Activated CD4-positive, alpha-beta T cell treated with anti-CD3 and anti-CD28 coated beads, Interleukin-2, amount 10 ng/mL, durations not matched to agents 24 days and 14 days (primary cell): ENCODE measurements at places on chromosomes 11 and 22. TPM values are rescaled to one million over a fixed set of nuclear protein-coding genes. Genes with fewer than 3 reads are reported as not detected.
A peak's percentile ranks its signal among the peaks of the same experiment; 100 is the strongest.

DNA sequence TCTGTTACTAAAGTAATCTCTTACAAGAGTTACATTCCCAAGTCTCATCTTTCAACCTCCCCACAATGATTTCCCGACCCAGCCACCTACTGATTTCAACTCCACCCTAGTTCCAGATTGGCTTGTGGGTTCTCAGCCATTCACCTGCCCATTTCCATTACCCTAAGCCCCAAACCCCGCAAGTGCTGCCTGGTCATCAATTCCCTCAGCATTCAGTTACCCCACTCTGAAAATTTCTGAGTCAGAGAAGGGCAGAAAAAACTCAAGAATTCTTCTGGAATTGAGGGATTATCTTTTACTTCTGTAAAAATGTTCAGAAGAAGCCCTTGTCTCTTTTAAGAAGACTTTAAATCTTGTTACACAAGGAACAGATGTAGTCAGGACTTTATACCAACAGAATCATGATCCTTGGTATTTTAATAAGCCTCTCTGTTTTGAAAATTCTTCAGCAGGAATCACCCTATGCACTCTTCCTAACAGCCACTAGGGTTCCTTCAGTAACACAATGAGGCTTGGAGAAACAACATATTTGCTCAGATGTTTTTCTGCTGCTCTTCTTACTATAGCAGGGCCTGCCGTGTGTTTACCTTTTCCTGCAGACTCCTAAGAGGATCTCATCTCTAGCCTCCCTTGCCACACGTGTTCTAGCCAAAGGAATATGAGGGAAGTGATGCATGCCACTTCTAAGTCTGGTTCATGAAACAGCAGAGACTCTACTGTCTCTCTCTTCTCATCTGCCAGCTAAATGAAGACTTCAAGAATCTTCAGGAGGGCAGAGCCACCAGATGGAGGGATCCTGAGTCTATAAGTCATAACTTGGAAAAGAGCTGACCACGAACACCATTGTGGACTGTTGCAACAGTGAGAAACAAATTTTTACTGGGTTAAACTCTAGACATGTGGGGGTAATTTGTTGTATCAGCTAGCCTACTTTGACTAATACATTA, 29.3 kb upstream of the PAMR1 start:
- no peak overlapping the region for H3K27ac ChIP-seq
- no peak for DNase-seq
- no peaks in the 10 kb centered on the region for H3K4me1 ChIP-seq
- peaks cover 11% of the 10 kb centered on the region for H3K27me3 ChIP-seq
- H3K4me3 ChIP-seq: no peak overlapping the region

DNA sequence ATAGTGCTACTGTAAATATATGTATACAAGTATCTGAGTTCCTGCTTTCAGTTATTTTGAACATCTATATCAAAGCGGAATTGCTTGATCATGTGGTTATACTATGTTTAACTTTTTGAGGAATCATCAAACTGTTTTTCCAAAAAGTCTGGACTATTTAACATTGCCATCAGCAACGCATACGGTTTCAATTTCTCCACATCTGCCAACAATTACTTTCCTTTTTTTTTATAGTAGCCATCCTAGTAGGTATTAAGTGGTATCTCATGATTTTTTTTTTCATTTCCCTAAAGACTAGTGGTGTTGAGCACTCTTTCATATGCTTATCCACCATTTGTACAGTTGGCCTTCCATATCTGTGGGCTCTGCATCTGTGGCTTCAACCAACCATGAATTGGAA, 1.3 kb upstream of the UBE4A start:
- H3K4me3 ChIP-seq: no peak overlapping the region
- no peak overlapping the region for H3K27ac ChIP-seq
- H3K36me3 ChIP-seq: peaks cover 20% of the 10 kb centered on the region
- peaks cover 33% of the 10 kb centered on the region for H3K4me1 ChIP-seq

DNA sequence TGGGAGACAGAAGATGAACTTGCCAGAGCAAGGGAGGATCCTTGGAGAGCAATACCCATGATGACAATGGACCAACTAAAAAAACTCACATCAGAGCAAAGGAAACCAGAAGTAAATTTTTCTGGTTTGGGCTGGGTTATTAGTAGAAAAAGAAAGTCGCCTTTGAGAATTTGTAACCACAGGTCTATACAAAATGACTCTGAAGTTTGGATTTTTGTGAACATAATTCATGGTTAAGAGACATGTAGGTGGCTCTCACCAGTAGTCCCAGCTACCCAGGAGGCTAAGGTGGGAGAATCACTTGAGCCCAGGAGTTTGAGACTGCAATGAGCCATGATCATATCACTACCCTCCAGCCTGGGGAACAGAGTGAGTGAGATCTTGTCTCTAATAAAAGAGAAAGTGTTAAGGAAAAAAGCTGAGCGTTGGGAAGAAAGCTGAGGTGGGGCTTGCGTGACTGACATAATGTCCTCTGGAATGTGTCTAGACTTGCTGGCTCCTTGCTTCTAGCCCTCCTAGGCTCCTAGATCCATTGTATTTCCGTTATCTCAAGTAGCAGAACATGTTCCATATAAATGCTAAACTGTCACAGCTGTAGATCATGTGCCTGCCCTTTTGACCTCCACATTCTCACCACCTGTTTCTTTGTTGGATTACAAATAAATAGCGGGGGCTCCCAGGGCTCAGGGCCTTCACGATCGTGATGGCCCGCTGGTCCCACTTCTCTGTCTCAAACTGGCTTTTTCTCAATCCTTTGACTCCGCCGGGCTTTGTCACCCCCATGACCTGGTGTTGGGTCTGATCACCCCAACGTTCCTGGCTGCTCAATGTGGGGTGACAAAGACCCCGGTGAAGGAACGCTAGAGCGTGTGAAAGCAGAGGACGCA, 56.2 kb upstream of the SC5D start:
- no peaks in the 10 kb centered on the region for H3K36me3 ChIP-seq
- H3K27ac ChIP-seq: peak overlapping the region; percentile 59
- peaks cover 34% of the 10 kb centered on the region for H3K27me3 ChIP-seq
- peak; percentile 53 for DNase-seq

- peaks cover 57% of the 10 kb centered on the region for H3K36me3 ChIP-seq
- H3K27ac ChIP-seq: no peak overlapping the region
- H3K4me3 ChIP-seq: no peak overlapping the region
- H3K27me3 ChIP-seq: no peaks in the 10 kb centered on the region
Measured at GRCh38 chr11:78072455-78072854, 7.2 kb downstream of the NDUFC2 start.

GRCh38 chr11:1912289-1912878, 7.1 kb upstream of the TNNT3 start:
- H3K4me1 ChIP-seq: peaks cover 3% of the 10 kb centered on the region
- peaks cover 2% of the 10 kb centered on the region for H3K36me3 ChIP-seq
- no peak for DNase-seq
- no peak overlapping the region for H3K4me3 ChIP-seq
- peaks cover 4% of the 10 kb centered on the region for H3K27me3 ChIP-seq

GRCh38 chr11:83410605-83411565, 124.7 kb upstream of the CCDC90B start:
- no peak for DNase-seq
- H3K36me3 ChIP-seq: no peaks in the 10 kb centered on the region
- H3K4me3 ChIP-seq: no peak overlapping the region
- no peaks in the 10 kb centered on the region for H3K27me3 ChIP-seq
- no peaks in the 10 kb centered on the region for H3K4me1 ChIP-seq

DNA sequence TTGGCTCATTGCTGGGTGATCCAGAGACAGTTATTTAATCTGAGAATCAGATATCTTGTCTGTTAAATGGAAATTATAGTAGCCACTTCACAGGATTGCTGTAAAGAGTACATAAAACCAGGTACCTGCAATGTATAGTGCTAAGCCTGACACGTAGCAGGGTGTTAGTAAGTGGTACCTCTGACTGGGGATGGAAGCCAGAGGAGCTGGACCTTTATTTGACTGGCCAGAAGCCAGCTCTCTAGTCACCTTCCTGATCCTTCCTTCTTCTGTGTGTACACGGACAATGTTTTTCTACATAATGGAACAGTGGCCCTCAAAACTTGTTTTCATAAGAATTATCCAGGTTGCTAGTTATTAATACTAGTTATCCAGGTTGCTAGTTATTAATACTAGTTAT, 25.5 kb upstream of the EHF start:
- no peaks in the 10 kb centered on the region for H3K4me1 ChIP-seq
- no peak overlapping the region for H3K27ac ChIP-seq
- no peak overlapping the region for H3K4me3 ChIP-seq
- H3K27me3 ChIP-seq: peaks cover 27% of the 10 kb centered on the region
- no peak for DNase-seq

FGF3 gene
- total RNA-seq: not detected in 2 replicates
